CD4-positive, alpha-beta T cell treated with Interleukin-2 at 100 ng/mL for 4 hours (primary cell): ENCODE measurements at places on chromosomes 7 and 10.

DNA sequence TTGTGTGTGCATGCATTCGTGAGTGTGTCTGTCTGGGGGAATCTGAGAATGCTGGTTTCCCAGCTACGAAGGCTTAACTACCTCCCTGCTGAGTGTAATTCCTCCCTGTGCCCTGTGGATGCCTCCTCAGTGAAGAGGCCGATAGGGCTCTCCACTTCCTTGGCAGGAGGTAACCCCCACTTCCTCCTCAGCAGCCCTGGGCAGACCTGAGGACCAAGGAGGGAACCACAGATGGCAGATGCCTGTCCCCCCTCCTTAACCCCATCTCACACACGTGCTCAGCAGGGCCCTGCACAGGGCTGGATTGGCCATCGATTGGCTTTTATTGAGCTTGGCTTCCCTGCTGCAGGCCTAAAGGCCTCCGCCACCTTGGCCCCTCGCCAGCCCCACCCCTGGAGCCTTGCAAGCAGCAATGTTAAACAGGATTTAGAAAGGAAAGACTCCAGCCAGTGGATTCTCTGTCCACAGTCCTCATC is 45.6 kb upstream of the LRRC4 start:
- no peak for DNase-seq

GRCh38 chr7:157690833-157691585 is 354.2 kb downstream of the DNAJB6 start:
- no peak for DNase-seq

DNA sequence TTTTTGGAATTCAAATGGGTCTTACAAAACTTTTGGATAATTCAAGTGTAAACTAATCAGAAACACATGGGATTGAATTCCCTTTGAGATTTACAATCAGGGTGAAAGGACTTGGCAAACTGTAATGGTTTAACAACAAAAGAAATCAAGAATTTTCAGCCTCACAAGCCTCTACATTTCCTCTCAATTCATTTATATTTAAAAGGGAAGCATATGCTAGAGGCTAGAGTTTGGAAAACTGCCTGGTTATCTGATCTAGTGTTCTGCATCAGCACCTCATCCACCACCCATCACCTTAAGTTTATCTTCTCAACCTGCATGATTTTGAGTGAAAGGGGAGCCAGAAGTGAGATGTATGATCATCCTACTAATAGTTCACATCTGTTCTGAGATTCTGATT is 120.7 kb downstream of the TES start:
- DNase-seq = no peak

- no peak for DNase-seq
These were observed 228.7 kb downstream of the BAMBI start for GRCh38 chr10:28906011-28906411.

DNA sequence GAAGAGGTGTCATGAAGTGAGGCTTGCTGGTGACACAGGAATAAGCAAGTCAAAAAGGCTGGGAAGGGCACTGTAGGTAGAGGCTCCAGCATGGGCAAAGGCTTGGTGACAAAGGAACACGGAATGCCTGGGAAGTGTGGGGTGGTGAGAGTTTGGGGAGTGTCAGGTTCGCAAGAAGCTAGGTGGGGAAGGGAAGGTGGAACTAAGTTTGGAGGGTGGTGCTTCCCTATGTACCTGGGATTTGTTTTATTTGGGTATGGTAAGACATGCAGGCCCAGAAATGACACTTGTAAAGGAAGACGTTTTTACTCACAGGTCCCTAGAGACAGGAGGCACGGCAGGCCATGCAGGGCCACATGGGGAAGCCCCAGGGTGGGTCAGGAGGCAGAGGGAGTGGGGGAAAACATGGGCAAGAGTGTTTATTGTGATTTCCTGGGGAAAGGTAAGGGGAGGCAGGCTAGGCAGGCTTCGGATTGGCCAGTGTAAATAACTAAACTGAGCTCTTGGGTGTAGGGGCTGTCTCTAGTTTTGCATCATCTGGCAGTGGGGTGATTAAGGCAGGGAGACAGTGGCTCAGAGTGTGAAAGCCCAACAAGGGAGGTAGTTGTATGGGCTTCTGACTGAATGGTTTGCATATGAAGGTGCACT is 52.1 kb downstream of the SH2D4B start:
- no peak for DNase-seq

- no peak for DNase-seq
These were observed 54.4 kb downstream of the COBL start for GRCh38 chr7:51261950-51262795.

DNA sequence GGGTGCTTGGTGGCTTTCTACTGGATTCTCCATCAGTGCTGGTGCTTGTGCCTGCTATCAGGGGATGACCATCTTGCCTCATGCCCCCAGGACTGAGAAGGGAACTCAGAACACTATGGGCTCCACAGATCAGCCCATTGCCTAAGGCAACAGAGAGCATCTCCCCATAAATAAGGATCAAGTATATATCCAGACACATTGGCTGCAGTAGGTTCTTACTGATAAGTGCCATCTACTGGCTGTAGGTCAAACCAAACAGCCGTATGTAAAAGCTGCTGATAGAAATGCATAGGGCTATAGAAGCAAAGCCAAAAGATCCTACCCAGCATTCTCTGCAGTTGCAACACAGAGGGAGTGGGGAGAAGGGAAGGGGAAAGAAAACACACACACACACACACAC is 153.7 kb downstream of the CDK14 start:
- DNase-seq = no peak

DNA sequence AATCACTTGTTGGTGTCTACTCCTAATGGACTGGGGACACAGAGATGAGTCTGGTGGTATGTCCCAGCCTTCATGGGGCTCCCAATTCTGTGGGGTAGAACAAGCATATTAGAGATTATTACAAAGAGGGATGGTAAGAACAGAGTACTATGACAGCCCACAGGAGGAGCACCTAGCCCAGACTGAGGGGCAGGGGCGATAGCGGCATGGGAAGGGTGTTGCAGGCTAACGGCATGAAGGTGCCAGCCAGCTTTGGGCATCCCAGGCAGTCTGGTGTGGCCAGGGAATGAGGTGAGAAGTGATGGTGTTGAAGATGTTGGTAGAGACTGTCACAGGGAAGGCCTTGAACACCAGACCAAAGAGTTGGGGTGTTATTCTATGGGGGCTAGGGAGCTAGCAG is 280.0 kb downstream of the RPS24 start:
- DNase-seq = no peak
